ENCODE measurements at places on chromosomes 12 and 14. TPM values are rescaled to one million over a fixed set of nuclear protein-coding genes. Genes with fewer than 3 reads are reported as not detected.

DNA sequence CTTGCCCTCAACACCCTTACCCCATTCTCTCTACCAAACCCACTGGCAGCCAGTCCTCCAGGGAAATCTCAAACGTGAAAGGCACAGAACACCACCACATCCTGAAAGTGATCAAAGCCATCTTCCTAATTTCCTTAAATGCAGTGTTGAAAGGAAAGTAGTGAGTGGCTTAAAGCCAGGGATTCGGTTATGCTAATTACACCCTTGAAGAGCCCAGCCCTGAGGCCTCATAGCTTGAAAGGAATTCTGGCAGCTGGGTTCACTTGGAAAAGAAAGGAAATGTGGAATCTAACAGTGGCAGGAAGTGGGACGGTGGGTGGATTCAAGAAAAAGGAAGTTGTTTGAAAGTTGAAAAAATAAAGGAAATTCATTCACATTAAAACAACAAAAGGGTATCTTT lies 73.0 kb upstream of the FICD start:
- DNase-seq = peak; percentile 13
- no peak overlapping the region for H3K4me3 ChIP-seq
- no peaks in the 10 kb centered on the region for H3K36me3 ChIP-seq
- no peak overlapping the region for H3K27ac ChIP-seq

- peaks cover 8% of the 10 kb centered on the region for H3K4me1 ChIP-seq
- H3K36me3 ChIP-seq = no peaks in the 10 kb centered on the region
- H3K27me3 ChIP-seq = no peaks in the 10 kb centered on the region
- no peak overlapping the region for H3K4me3 ChIP-seq
- DNase-seq = no peak
Measured at GRCh38 chr14:61627612-61628011, 67.7 kb upstream of the HIF1A start.

DNA sequence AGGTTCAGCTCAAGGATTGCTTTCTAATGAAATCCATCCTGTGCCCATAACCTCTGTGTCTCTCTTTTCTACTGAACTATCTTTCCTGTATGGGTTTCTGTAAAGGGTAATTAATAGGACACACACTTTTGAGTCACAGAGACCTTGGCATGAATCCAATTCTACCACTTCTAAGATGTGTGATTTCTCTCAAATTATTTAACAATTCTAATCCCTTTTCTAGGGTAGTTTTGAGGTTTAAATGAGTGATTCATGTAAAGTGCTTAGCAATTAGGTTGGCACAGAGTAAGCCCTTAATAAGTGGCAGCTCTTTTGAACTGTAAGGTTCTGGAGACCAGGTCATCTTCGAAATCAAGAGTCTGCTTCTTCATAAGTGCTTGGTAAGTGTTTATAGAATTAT lies 202.7 kb downstream of the RASSF9 start:
- no peak for DNase-seq
- H3K4me1 ChIP-seq = no peaks in the 10 kb centered on the region
- H3K4me3 ChIP-seq = no peak overlapping the region

Gene NKX2-1
- 251 TPM for total RNA-seq

Gene DNAJC22
- 2.7 TPM for total RNA-seq

Measured in left lung (tissue), 14 donors.